ENCODE measurements at places on chromosomes 1 and 21. TPM values are rescaled to one million over a fixed set of nuclear protein-coding genes. Genes with fewer than 3 reads are reported as not detected.

DNA sequence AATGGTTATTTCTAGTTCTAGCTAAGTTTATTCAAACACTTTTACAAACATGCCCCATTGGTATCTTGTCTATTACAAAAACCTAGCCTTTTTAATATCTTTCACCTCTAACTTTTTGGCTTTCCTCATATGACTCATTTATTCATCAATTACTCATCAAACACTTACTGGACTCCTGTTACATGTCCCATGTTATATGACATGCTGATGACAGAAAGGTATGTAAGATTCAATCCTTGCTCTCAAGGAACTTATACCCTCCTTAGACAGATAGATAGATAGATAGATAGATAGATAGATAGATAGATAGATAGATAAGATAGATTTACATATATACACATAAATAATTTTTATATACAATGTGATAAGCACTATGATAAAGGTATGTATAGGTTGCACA, 33.9 kb upstream of the INSL5 start:
- no peaks in the 10 kb centered on the region for H3K4me1 ChIP-seq
- DNase-seq, result no peak
- no peaks in the 10 kb centered on the region for H3K36me3 ChIP-seq
- peaks cover 3% of the 10 kb centered on the region for H3K27me3 ChIP-seq

GRCh38 chr21:31873275-31873695, 465 bp downstream of the HUNK start:
- H3K4me1 ChIP-seq, result peaks cover 8% of the 10 kb centered on the region
- no peak for DNase-seq
- H3K27ac ChIP-seq, result no peak overlapping the region

DNA sequence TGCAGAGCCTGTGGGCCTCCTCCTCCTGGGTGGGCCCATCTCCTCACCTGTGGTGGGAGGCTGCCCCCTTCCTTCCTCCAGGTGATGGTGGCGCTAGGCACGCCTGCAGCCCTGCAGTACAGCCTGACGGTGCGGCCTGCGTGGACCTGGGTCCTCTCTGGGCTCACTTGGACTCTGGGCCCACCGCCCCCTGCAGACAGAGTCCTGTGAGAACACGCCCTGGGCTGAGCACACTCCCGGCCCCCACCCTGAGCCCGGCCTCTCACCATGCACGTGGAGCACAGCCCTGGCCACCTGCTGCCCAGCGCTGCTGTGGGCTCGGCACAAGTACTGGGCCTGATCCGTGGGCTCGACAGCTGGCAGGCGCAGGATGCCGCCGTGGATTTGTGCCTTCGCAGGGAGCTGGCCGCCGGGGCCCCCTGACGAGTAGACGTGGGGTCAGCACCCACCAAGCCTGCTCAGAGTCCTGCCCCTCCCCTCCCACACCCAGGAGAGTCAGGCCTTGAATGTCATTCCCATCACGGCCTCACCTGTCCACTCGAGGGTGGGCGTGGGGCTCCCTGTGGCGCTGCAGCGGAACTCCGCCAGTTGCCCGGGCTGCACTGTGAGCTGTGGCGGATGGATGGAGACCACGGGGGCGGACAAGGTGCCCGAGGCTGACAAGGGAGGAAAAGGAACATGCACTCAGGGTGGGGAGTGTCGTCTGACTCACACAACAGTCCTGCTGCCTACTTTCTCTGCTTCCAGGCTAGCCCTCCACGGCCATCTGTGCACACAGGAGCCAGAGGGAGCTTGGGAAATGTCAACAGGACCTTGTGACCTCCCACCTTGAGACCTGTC, 43.4 kb downstream of the LDLRAD2 start:
- H3K27ac ChIP-seq, result no peak overlapping the region
- H3K27me3 ChIP-seq, result no peaks in the 10 kb centered on the region
- H3K4me3 ChIP-seq, result no peak overlapping the region
- H3K36me3 ChIP-seq, result no peaks in the 10 kb centered on the region
- peaks cover 15% of the 10 kb centered on the region for H3K4me1 ChIP-seq

GRCh38 chr1:7717748-7718368, 53.2 kb upstream of the VAMP3 start:
- H3K36me3 ChIP-seq, result no peaks in the 10 kb centered on the region
- no peaks in the 10 kb centered on the region for H3K4me1 ChIP-seq
- no peak for DNase-seq
- peaks cover 34% of the 10 kb centered on the region for H3K27me3 ChIP-seq
- H3K4me3 ChIP-seq, result no peak overlapping the region

The ANXA9 gene
- 0.23 TPM for total RNA-seq

The MAN1C1 gene
- total RNA-seq, result 15.5 TPM

Measured in activated CD8-positive, alpha-beta memory T cell treated with anti-CD3 and anti-CD28 coated beads, Interleukin-2, amount 10 ng/mL, durations not matched to agents 7 days and 5 days (primary cell).